Stimulated activated CD4-positive, alpha-beta T cell treated with anti-CD3 and anti-CD28 coated beads, Interleukin-4, amount 100 ng/mL, for 1 hour (primary cell): ENCODE measurements at places on chromosomes 13 and 19.
A peak's percentile ranks its signal among the peaks of the same experiment; 100 is the strongest.

GRCh38 chr19:35026418-35026817 is 3.9 kb upstream of the SCN1B start:
- DNase-seq: no peak

DNA sequence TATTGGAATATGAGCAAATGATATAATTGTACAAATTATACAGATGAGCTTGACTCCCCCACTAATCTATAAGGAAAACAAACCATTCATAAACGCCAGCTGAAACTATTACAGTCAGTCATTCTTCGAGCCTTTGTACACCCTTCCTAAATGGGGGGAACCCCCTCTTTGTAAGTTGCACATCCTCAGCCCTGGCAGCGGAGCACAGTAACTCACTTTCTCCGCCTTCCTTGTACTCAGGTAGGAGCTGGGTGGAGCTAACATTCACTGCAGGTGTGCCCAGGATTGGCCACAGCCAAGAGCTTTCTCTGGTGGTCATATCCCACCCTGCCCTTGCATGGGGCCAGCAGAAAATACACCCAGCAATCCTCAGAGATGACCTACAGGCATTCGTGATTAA is 28.6 kb downstream of the PIN1 start:
- no peak for DNase-seq

DNA sequence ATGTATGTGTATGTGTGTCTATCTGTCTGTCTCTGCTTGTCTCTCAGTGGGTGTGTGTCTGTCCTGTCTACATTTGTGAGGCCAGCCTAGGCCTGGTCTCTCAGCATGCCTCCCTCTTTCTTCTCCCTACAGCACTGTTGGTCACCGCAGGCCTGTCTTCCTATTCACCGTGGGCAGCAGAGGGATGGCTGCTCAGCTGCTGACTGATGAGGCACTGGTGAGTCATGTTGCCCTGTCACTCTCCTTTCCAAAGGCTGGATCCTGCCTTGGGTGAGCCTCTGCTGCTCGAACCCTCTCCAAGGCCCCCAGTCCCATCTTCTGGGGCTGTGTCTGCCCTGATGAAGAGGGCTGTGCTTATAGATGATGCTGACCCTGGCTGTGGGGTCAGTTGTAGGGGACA is 6.3 kb downstream of the ZNF71 start:
- DNase-seq: no peak

DNA sequence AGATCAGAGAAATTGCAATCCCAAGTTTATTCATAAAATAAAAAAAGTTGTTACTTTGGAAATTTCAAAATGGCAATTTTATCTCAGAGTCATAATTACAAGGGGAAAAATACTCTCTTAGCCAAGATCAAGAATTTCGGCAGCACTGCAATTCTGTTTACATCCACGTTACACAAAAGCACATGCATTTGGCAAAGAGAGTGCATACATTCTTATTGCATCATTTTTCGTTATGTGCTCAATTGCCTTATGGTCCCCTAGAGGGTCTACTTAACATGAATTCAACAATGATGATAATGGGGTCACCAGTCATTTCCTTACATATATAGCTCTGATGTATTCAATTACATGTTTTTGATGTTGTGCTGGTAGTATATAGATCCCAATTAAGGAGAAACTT is 498.0 kb downstream of the DIAPH3 start:
- no peak for DNase-seq

- DNase-seq: no peak
Measured at GRCh38 chr13:95499811-95500712, 52.5 kb upstream of the CLDN10 start.

DNA sequence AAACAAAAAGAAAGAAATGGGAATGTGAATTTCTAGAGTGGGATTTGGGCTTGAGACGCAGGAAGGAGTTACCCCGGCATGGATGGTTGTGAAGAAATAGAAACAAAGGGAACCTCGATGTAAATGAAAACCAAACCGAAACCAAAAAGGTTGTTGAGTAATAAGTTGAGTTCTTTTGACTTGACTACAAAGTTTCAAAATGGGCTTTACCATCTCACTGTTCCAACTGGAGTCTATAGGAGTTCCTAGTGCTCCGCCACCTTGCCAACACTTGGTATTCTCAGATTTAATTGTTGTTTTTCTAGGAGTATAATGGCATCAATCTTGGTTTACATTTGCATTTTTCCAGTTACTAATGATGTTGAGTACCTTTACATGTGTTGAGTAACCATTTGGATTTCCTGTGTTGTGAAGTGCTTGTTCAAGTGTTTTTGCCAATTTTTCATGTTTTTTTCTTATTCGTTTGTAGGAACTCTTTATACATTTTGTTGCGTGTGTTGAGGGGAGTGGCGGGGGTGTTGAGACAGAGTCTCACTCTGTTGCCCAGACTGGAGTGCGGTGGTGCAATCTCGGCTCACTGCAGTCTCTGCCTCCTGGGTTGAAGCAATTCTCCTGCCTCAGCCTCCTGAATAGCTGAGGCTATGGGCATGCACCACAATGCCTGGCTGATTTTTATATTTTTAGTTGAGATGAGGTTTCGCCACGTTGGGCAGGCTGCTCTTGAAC is 9.2 kb downstream of the UBE2S start:
- no peak for DNase-seq

- no peak for DNase-seq
Measured at GRCh38 chr19:47896019-47896418, 9.9 kb upstream of the SULT2A1 start.

GRCh38 chr19:41816761-41817160 is 20.4 kb downstream of the CEACAM3 start:
- DNase-seq: no peak

DNA sequence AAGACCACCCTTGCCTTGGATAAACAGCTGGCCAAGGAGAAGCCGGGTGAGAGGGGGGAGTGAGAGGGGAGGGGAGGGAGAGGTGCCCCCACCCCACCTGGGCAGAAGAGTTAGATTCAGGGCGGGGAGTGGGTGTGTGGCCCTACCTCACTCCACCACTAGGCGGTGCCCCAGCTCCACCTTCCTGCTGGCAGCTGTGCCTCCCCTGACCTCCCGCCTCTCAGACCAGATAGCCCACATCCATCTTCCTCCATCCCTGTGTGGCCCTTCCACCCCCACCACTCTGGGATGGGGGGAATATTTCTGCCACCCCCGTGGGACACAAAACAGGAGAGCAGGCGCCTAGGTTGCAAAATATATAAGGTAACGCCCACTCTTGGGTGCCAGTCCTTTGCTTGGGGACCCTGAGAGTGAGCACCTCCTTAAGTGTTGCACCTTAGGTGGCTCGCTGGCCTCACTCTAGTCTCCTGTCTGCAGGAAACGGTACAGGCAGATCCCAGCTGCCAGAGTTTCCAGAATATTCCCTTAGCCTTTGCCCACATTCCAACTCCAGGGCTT is 13.8 kb upstream of the EHD2 start:
- peak; percentile 65 for DNase-seq

GRCh38 chr19:52296400-52296772 is 583 bp upstream of the ZNF480 start:
- DNase-seq: no peak

DNA sequence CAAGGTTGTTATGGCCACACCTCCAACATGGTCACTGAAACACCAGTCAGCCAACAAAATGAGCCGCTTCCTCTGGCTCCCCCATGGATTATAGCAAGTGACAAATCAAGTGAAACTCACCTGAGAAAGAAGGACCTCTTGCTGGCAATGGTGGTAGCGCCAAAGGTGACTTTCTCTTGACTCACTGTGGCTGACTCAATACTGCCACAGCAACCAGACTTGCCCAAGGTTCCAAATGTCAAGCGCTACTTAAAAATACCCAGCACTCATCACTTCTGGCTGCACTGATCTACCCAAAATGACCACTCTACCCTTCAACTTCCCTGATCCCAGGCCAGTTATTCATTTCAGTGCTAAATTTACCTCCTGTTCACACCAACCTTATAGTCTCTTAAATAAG is 495.5 kb downstream of the FOXO1 start:
- peak; percentile 36 for DNase-seq

DNA sequence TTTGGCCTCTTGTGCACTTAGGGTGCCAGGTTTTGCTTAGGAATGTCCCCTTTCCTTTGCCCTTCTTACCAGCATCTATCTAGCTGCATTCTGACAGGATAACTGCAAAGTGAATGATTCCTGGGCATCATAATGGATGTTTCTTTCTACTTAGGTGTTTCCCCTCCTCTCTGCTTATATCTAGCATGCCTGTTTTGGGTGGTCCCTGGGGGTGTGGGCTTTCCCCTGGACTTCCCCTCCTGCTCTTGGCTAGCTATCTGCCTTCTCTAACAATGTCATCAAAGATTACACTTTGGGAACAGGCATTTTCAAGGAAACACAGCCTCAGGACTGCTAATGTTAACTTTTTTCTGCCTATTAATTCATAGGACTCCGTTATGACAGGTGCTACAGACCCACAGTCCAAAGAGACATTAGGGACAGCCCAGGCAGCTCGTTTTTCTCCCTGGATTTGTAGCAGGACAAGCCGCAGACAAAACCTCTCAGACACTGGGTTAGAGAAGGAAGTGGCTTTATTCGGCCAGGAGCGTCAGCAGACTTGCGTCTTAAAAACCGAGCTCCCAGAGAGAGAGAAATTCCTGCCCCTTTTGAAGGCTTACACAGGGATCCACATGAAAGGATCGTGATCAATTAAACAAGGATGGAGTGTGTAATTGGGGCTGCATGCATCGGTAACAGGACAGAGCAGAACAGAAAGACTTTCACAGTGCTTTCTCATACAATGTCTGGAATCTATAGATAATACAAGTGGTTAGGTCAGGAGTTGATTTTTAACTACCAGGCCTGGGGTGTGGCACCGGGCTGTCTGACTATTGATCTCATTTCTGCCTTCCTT is 17.3 kb downstream of the ZNF700 start:
- no peak for DNase-seq

GRCh38 chr19:10112895-10113591 is 1.6 kb downstream of the P2RY11 start:
- peak; percentile 77 for DNase-seq

- DNase-seq: no peak
Measured at GRCh38 chr13:113996912-113997745, 23.3 kb upstream of the C13orf46 start.

GRCh38 chr13:95494082-95494681 is 58.3 kb upstream of the CLDN10 start:
- DNase-seq: no peak

DNA sequence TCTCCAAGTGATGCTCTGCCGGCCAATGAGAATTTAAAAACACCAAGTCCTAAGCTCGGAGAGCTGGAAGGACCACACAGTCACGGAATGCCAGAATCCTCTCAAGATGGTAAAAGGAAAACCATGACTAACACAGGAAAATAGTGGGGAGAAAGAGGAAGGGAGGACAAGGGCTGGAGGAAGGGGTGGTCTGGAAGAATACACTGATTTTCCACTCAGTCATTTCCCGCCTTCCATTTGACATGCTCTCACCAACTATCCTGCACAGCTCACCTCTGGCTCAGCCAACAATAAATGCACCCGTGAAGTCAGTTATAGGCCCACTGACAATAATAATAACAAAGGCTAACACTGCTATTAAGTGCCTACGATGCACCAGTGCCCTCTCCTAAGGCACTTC is 31.5 kb downstream of the SLC7A1 start:
- no peak for DNase-seq

- no peak for DNase-seq
Measured at GRCh38 chr13:111049791-111050538, 65.1 kb upstream of the ARHGEF7 start.

- no peak for DNase-seq
Measured at GRCh38 chr13:64417581-64417980, 2812.6 kb downstream of the PCDH9 start.

DNA sequence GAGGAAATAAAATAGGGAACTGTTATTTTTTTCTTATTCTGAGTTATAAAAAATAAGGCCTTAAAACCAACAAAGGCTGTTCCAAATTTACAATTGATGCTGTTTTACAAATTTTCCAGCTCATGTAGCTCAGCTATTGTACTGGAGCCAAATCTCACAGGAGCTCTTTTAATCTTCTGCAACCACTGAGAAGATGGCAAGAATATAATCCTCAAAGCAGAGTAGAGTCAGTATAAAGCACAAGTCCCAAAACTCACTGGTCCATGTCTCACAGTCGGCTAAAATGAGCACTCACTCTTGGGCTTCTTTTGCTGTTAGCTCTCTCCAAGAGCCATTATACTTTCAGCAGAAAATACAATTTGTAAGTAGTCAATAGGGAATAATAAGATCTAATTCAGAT is 1074.4 kb upstream of the PRR20A start:
- DNase-seq: no peak

GRCh38 chr13:100561599-100562204 is 26.9 kb downstream of the GGACT start:
- no peak for DNase-seq

- DNase-seq: peak; percentile 67
Measured at GRCh38 chr19:55258476-55258827, 365 bp downstream of the PPP6R1 start.

DNA sequence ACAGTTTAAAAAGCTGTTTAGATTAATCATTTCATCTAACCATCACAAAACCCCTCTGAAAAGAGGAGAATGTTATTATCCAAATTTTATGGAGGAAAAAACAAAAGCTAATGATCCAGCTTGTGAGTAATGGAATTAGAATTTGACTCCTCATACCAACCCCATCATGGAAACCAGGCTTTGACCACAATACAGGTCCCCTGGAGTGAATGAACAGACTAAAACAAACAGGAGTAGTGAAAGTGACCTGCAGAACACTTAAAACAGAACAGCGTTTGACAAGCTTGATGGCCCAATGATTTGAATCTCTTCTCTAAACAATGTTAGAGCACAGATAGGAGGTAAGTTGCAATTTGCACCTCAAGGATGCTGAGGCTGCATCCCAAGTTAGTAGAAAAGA is 230.0 kb downstream of the DCT start:
- no peak for DNase-seq
